Activated T-cell treated with anti-CD3 and anti-CD28 coated beads, Interleukin-2, amount 50 U/mL, for 48 hours (primary cell): ENCODE measurements at places on chromosomes 1 and 21.

DNA sequence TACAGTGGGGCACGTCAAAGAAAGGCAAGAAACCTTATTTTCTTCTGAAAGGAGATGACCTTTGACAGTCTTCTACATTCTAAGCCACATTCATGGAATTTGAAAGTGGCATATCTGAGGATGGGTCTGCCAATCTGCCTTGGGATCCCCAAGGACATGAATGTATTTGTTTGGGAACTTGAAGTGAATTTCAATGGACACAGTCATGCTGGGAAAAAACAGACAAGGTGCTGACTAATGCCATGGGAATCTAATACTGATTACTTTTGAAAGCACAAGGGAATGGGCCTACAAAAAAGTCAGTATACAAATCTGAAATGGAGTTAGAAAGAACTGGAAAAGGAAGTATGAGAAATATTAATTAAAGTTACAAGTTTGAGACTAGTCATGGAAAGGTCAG, 128.8 kb downstream of the KCNJ6 start:
- DNase-seq: no peak

DNA sequence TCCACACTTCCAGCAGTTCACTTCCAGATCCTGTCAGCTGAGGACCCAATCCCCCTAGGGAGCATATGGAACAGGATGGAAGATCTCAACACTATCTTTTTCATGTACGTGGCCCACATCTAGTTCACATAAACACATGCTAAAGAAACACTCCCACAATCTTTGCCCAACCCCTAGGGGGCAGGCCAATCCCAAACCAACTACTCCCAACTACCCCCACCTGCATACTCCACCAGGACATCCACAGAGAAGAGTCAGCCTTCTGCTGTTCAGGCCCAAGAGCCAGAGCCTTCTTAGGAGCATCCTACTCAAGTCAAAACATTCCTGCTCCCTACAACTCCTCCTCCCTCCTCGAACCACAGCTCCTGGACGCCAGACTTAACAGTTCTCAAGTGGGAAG, 5.6 kb upstream of the SLC5A9 start:
- DNase-seq: no peak

DNA sequence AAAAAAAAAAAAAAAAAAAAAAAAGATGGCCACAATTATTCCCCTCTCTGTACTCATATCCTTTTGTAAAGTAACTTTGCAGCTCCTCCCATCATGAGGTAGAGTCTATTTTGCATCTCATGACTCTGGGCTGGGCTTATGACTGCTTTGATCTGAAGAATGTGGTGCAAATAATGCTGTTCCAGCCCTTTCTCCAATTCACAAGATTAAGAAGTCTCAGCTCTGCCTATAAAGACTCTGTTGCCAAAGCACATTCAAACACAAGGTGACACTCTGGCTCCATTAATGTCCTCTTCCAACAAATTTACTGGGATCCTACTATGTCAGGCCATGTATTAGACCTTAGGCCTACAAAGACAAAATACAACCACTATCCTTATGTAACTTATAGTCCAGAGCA, 64.8 kb upstream of the PTCH2 start:
- DNase-seq: no peak

DNA sequence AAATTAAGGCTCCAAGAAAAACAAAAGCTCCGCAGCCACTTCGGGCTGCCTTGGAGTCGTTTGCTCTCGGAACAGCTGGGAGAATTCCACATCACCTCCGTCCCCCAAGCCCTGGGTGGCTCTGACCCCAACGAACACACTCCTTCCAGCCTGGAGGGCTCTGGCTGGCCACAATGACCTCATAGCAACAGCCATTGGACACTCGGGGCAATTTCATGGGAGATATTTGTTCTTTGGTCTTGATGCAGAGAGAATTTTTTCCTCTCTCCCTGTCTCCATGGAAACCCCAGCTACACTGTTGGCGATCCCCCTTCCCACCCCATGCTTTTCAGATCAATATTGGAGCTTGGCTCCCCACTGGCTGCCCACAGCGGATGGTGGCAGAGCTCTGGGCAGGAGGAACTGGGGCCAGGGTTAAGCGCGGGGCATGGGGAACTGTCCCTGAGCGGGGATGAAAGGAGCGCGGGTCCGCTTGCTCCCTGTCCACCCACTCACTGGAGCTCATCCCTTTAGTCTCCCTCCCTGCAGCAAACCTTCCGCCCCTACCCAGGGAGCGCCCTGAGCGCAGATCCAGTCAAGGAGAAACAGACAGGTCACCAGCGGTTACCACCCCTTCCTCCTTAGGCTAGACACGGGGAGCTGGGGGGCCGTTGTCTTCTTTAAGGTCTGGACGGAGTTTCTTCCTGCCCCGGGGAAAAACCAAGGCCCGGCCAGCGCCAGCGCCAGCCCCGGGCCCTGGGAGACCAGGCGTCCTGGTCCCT, 1.2 kb downstream of the WNT4 start:
- DNase-seq: no peak

GRCh38 chr1:179058487-179059483, 23.1 kb upstream of the TOR3A start:
- no peak for DNase-seq

GRCh38 chr21:38151021-38151645, 105.7 kb upstream of the KCNJ15 start:
- DNase-seq: no peak

- DNase-seq: no peak
Observed at GRCh38 chr1:4307468-4307845, 347.0 kb upstream of the AJAP1 start.

- DNase-seq: no peak
Observed at GRCh38 chr1:37174341-37174740, 140.0 kb upstream of the GRIK3 start.

DNA sequence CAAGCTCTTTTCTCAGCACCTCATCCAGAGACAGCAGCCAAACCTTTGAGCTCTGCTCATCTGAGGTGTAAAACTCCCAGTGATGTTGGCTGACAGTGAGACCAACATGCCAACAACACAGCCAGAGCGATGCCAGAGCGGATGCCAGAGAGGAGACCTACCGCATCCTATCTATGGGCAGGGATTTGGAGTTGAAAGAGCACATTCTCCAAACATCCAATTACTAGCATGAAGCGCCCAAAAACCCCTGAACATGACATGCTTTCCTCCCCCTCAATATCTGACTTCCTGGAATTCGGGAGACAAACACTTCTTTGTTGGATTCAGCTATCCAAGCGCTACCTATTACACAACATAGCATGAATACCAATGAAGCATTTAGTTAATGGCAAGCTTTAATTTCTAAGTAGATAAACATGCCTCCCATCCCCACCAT, 23.1 kb upstream of the PAXBP1 start:
- no peak for DNase-seq

DNA sequence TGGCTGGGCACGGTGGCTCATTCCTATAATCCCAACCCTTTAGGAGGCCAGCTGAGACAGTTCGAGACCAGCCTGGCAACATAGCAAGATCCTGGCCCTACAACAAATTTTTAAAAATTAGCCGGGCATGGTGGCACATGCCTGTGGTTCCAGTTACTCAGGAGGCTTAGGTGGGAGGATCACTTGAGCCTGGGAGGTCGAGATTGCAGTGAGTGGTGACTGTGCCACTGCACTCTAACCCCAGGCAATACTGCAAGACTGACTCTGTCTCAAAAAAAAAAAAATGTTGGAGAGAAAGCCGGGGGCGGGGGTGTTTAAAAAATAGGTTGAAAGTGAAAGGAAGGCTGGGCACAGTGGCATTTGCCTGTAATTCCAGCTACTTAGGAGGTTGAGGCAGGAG, 16.5 kb downstream of the CLDN19 start:
- DNase-seq: no peak

DNA sequence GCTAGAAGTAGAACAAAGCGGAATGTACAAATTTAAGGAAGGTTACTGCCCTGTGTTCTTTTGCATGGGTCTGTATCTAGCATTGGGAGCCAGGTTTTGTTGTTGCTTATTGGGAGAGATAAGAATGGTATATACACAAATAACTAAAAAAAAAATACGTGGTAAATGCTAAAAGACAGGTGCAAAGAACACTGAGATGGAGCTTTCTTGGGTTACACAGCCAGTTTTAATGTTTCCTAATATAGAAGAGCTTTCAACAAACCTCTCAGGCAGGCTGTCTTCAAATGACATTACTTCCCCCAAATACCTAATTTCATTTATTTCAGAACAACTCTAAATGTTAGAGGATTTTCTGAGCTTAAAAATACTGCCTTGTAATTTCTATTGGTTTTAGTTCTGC, 1.4 kb upstream of the MDM4 start:
- no peak for DNase-seq

DNA sequence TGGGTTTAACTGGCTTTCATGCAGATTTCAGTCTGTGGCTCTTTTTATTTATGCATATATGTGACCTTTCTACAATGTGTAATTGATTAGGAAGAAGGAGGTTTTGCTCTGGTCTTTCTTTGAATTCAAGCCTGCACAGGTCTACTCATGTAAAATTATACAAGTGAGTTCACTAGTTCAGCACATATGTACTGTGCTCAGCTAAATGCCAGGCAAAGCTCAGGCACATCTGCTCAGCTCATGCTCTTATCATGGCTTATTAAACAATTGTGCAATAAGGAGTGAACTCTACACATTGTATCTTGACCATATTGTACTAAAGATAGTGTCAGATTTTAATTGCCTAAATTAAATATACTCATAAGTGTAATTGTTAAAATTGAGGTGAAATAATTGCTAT, 378.4 kb downstream of the ADGRL2 start:
- DNase-seq: no peak

DNA sequence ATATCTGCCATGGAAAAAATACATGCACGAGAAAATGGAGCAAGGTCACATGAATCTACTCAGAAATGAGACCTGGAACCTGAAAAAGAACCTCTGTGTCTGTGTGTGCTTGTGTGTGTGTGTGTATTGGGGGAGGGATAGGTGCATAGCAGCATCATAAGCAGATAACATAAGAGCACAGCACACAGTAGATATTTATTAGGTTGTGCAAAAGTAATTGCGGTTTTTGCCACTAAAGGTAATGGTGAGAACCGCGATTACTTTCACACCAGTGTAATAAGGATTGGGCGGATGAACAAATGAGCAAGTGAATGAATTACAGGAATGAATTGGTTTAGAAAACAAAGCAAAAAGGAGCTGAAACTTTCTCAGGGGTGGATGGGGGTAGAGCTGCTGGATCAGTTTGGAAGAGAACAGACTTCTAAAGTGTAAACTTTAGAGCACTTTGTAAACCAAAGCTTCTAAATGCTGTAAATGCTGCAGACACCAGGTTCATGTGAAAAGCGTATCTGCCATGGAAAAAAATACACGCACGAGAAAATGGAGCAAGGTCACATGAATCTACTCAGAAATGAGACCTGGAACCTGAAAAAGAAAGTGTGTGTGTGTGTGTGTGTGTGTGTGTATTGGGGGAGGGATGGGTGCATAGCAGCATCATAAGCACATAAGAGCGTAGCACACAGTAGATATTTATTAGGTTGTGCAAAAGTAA, 156.9 kb downstream of the TOMM20 start:
- DNase-seq: peak; percentile 23

GRCh38 chr1:57238233-57238781, 185.6 kb downstream of the DAB1 start:
- no peak for DNase-seq

DNA sequence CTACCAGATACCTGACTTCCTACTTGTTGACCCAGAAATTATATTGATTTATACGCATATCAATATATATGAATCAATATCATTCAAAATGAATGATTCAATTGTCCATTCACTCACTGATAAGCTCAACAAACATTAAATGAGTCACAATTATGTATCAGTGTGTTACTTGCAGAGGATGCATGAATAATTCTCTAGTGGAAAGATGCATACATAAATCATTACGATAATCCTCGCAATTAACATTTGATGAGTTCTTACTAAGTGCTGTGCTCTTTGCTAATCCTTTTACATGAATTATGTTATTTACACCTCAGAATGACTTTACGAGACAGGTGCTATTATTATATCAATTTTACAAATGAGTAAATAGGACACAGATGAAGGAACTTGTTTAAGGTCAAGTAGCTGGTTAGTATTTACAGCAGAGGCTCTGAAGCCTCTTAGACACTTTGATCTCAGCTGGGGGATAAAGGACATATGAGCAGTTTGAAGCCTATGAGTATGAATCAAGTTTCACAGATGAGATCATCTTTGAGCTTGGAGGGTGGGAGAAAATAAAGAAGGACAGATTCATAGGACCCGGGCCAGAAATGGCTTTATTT, 112.8 kb upstream of the ADAMTS5 start:
- DNase-seq: no peak

DNA sequence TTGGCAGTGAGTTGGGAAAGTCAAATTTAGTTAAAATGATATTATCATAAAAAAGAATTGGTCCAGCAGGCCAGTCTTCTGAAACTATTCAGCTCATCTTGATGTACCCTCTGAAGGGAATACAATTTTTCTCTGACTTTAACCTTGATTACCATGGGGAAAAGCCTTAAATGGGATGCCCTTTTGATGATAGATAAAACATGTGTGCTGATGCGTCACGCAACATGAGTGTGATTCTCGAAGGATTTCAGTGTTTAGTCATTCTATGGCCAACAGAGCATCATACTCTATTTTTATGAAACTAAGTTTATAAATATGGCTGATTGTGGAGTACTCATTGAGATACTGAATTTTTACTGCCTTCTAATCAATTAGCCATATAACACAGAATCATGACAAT, 171.5 kb downstream of the ZNF281 start:
- no peak for DNase-seq

DNA sequence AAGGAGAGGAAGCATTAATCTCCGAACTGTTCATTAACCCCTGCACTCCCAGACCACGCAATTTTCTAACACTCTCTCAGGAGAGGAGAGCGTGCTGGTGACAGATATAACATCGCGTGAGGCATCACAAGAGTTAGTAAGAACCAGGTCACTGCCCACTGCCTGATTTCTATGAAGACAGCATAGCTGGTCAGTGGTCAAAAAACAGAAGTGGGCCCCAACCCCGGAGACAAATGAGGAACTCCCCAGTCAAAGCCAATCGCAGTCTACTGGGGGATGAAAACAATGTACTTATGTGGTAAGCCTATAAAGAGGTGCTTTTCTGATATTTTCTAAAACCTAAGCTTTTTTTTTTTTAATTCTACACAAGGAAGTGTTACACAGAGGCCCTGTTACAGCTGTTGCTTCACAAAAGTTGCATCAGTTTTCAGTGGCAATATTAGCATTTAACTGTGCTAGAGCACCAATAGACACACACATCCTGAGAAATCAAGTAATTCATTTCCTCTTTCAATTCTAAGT, 231.8 kb upstream of the IRF2BP2 start:
- no peak for DNase-seq

DNA sequence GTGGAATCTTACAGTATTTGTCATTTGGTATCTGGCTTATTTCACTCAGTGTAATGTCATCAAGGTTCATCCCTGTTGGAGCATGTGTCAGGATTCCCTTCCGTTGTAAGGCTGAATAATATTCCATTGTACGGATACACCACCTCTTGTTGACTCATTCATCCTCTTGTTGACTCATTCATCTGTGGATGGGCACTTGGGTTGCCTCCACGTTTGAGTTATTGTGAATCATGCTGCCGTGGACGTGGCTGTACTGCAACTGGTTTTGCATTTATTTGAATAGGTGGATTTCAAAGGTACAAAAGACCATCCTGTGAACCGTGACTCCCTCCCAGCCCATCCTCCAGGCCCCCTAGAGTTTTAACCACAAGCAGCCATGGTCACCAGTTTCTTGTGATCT, 11.9 kb upstream of the TCP10L start:
- DNase-seq: no peak

- no peak for DNase-seq
Observed at GRCh38 chr1:53599481-53599880, 139.5 kb downstream of the GLIS1 start.

- DNase-seq: peak; percentile 14
Observed at GRCh38 chr21:46079352-46080170, 18.4 kb upstream of the COL6A2 start.
